ENCODE measurements at places on chromosomes 5 and 9. TPM values are rescaled to one million over a fixed set of nuclear protein-coding genes. Genes with fewer than 3 reads are reported as not detected.

The C1QTNF2 gene
- not detected for total RNA-seq

The FOXD4 gene
- total RNA-seq: not detected

The SLC6A18 gene
- not detected for total RNA-seq

The PGM5 gene
- total RNA-seq: not detected

The DPYSL3 gene
- 42.8 TPM for total RNA-seq

The RLN2 gene
- total RNA-seq: not detected

The VDAC1 gene
- total RNA-seq: 332 TPM

The GLDC gene
- total RNA-seq: 0.11 TPM

The RANBP3L gene
- not detected for total RNA-seq

The DBH gene
- not detected for total RNA-seq

The MRPL36 gene
- total RNA-seq: 30.9 TPM

The GABRA1 gene
- not detected for total RNA-seq

The CAMSAP1 gene
- total RNA-seq: 12.4 TPM

The SLCO4C1 gene
- total RNA-seq: not detected

The NME5 gene
- not detected for total RNA-seq

The SYK gene
- not detected for total RNA-seq

The DMRTA1 gene
- not detected for total RNA-seq

The SLC23A1 gene
- total RNA-seq: not detected

The PCDHGA10 gene
- total RNA-seq: 11.1 TPM

The LRRC8A gene
- total RNA-seq: 35.2 TPM

The IFNA21 gene
- total RNA-seq: not detected

The CERCAM gene
- total RNA-seq: 525 TPM

The ALDOB gene
- not detected for total RNA-seq

The ENHO gene
- total RNA-seq: not detected

The WDR38 gene
- not detected for total RNA-seq

The PCDHB7 gene
- 0.89 TPM for total RNA-seq

The MAMDC4 gene
- 1.1 TPM for total RNA-seq

The PCDHGA12 gene
- total RNA-seq: 10.9 TPM

The SPATA31D4 gene
- total RNA-seq: not detected

The TRIM14 gene
- total RNA-seq: 6.4 TPM

The PLGRKT gene
- 12.9 TPM for total RNA-seq

The GPR150 gene
- total RNA-seq: not detected

The IL7R gene
- 12.6 TPM for total RNA-seq

The ZNG1C gene
- 11.4 TPM for total RNA-seq

The NUDCD2 gene
- total RNA-seq: 4.9 TPM

The ENTREP1 gene
- not detected for total RNA-seq

The TCF7 gene
- 1.4 TPM for total RNA-seq

The CXCL14 gene
- total RNA-seq: 1.3 TPM

The UBE2QL1 gene
- total RNA-seq: not detected

The CYLC2 gene
- total RNA-seq: not detected

The SCGB3A2 gene
- not detected for total RNA-seq

The PCDHB9 gene
- 2.5 TPM for total RNA-seq

The OR1Q1 gene
- total RNA-seq: not detected

The OLFM1 gene
- 18.6 TPM for total RNA-seq

The SLC45A2 gene
- total RNA-seq: not detected

The N4BP3 gene
- total RNA-seq: 0.32 TPM

The CCDC112 gene
- 4.6 TPM for total RNA-seq

The GMCL2 gene
- not detected for total RNA-seq

The CAVIN4 gene
- 1.9 TPM for total RNA-seq

The NDST1 gene
- total RNA-seq: 129 TPM

The GPR21 gene
- 0.65 TPM for total RNA-seq

The BARHL1 gene
- total RNA-seq: not detected

The KIF4B gene
- total RNA-seq: not detected

The SPATA24 gene
- total RNA-seq: 0.43 TPM

The SLC9A3 gene
- total RNA-seq: 1.7 TPM

The LRRC70 gene
- 0.51 TPM for total RNA-seq

The CDX1 gene
- total RNA-seq: not detected

The GAS1 gene
- total RNA-seq: 29.7 TPM

The SETD9 gene
- 18.5 TPM for total RNA-seq

Measured in GM23248 (cell line).